ENCODE measurements at places on chromosomes 6 and 20.

GRCh38 chr6:16921399-16922110 lies 160.3 kb upstream of the ATXN1 start:
- no peak for DNase-seq

DNA sequence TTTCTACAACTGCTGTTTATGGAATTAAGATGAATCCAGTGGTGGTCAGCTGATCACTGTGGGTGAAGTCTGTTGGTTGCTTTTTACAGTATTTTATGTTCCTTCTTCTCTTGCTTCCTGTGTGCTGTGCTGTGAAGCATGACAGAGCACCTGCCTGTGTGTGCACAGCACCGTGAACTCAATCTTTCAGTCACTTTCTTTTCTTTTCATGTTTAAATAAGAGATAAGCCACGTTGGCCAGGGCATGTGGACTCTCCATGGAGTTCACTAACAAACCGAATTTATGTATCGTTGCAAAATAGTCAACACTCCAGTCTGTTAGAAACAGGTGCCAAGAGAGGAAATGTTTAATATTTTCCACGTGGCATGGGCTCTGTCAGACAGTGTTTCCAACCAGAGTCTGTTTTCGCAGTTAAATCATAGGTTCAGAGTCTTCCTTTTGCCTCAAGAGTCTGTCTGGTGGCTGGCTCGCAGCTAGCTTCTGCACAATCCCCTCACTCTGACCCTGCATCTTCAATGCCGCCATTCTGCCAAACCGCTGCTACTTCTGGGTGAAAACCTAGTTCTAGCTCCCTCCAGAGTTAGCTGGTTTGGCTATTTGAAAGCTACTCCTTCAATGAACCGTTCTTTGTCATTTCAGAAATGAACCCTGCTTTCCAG lies 73.2 kb downstream of the QRSL1 start:
- DNase-seq = no peak

GRCh38 chr6:35600659-35601125 lies 88.0 kb upstream of the TULP1 start:
- DNase-seq = no peak

- no peak for DNase-seq
Measured at GRCh38 chr6:159097256-159097655, 52.5 kb upstream of the TAGAP start.

DNA sequence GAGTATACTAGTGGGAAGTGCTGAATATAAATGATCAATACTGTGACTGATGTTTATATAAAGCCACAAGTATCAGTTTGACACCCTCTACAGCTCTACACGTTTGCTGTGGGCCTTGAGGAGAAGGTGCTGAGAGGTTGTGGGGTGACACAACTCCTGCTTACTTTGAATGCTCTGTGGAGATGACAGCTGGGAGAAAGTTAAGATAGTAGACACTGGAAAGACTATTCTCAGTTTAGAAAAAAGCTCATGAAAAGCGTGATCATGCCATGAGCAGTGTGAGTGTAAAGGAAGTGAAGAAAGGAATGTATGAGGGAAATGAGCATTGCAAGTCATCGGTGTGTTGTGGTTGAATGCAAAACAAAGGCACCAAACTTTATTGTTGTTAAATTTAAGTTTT lies 215.8 kb downstream of the UTRN start:
- no peak for DNase-seq

DNA sequence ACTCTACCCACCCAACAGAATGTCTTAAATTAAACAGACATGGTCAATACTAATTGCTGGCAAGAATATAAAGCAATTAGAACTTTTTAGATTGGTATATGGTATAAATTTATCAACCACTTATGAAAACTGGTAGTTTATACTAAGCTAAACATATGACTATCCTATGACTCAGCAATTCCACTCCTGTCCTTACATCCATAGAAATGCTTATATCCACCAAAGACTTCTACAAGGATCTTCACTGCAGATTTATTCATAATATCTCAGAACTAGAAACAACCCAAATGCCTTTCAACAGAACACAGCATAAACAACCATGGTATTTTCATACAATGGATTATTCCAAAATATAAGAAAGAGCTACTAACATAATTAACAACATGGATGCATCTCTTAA lies 4.6 kb downstream of the ZNF184 start:
- DNase-seq = peak; percentile 12

GRCh38 chr6:113289166-113289565 lies 568.0 kb upstream of the MARCKS start:
- DNase-seq = no peak

GRCh38 chr20:9831032-9831431 lies 7.8 kb downstream of the PAK5 start:
- DNase-seq = no peak

- peak; percentile 70 for DNase-seq
Measured at GRCh38 chr6:108958900-108959770, 110.9 kb downstream of the ARMC2 start.

DNA sequence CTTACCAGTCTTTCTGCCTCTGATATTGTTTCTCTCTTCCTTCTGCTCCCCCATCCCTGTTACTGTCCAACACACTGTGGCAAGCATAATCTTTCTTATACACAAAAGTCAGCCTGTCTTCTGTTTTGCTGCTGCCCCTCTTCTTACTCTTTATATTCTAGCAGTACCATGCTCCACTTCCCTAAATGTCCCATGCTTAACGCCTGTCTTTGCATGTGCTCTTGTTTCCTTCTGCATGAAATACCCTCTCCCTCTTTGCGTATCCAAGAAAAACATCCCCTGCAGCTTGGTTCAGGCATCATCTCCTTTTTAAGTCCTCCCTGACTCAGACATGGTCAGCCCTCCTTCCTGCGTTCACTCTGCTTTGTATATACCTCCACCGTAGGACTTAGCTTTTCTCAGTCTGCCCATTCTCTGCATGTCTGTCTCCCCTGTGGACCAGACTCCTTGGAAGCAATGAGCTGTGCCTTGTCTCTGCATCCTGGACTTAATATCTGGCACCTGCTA lies 103.9 kb downstream of the CTNNBL1 start:
- no peak for DNase-seq

GRCh38 chr6:109978174-109979032 lies at the start of gene GPR6:
Gene GPR6, plus strand, starts transcription at chr6:109978311. Its CDS starts 802 bp downstream, at chr6:109979113.
- DNase-seq = peak; percentile 56

- DNase-seq = no peak
Measured at GRCh38 chr6:2669067-2669700, 81.5 kb downstream of the MYLK4 start.

DNA sequence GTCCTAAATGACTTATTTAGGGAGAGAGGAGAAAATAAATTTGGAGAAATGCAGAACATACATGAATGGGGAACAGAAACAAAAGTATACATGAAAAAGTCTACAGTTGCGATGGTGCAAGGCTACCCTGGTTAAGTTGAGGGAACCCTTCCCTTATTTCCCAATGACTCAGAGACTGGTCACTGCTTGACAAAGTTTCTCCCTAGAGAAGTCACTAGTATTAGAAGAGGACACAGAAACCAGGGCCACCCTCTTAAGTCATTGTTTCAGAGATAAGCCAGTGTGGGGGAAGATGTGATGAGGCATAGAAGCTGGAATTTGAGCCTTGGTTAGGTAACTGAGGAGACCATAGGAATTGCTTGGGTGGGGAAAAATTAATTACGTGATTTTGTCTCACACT lies 24.4 kb upstream of the EDN1 start:
- peak; percentile 33 for DNase-seq

DNA sequence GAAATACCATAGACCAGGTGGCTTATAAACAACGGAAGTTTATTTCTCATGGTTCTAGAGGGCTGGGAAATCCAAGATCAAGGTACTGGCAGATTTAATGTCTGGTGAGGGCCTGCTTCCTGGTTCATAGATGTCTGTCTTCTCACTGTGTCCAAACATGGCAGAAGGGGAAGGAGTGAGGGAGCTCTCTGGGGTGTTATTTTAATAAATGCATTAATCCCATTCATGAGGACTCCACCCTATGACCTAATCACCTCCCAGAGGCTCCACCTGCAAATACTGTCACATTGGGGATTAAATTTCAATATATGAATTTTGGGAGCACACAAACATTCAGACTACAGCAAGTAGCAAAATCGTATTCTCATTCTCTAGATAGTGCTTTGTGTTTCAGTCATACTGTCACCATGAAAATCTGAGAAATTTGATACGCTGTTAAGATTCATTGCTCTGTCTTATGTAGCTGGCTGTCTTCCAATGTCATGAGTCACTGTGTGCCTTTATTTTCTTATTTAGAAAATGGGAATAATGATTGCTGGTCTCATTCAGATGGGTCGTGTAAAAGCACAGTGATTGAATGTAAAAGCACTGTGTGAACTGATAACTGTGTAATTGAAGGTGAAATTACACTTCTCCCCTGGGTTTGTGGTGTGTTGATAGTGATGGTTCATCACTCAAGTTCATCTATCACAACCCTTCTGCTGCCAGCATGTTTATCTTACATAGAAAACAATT lies 8.9 kb upstream of the ERVFRD-1 start:
- DNase-seq = peak; percentile 58

- DNase-seq = peak; percentile 47
Measured at GRCh38 chr6:217048-217659, 75.1 kb upstream of the DUSP22 start.

GRCh38 chr6:22884456-22884855 lies 315.1 kb downstream of the HDGFL1 start:
- DNase-seq = peak; percentile 33

DNA sequence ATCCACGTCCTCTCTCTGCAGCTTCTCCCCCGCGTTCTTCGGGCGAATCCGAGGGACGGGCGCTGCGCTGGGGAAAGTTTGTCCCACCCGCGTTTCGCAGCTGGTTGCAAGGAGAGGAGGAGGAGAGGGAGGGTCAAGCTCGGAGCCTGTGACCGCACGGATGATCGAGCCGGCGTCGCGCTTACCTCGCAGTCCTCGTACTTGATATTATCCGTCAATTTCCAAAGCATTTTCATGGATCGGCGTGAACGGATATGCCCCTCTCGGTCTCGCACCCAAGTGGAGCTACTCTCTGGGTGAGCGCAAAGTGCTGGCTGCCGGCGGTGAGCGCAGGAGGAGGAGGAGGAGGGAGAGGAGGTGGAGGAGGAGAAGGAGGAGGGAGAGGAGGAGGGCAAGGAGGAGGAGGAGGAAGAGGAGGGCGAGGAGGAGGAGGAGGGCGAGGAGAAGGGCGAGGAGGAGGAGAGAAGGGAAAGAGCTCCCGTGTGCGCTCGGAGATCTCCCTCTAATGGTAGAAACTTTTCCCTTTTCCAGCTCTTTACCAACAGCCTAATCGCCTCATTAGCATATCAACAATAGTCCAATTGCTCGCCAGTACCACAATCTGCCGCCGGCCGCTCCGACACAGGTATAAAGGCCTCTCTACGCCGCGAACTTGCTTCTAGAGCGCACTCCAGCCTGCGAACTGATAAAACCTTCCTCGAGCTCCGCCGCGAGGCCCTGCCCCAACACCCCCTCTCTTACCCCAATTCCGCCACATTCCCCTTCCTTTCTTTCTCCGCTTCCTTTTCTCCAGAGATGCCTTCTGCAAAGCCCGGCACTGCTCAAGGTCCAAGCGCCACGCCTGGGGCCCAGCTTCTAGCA lies at the start of gene TFAP2A:
Gene TFAP2A (minus strand): TSS at position 319 of the 861 bp plus-strand sequence. CDS start 83 bp downstream, at position 236.
- DNase-seq = peak; percentile 65

GRCh38 chr6:45709781-45710220 lies 305.9 kb downstream of the CLIC5 start:
- no peak for DNase-seq

DNA sequence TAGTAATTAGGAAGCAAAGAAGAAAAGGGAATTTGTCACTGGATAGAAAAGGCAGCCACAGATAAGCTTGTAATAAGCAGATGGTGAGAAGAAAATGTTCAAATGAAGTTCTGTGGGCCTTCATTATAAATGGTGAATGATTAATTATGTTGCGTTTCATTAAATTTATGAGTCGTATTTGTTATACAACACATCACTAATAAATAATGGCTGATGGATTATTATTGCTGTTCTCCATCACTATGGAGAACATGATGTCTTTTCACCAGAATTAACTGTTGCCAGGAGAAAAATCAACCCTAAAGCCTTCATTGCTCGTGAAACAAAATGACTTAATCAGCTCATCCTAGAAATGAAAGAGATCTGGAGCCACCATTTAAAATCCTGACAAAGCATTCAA lies 158.5 kb downstream of the BTBD3 start:
- DNase-seq = no peak

- peak; percentile 49 for DNase-seq
Measured at GRCh38 chr6:84847390-84848160, 83.2 kb upstream of the TBX18 start.

GRCh38 chr6:160791981-160792418 lies 90.0 kb downstream of the PLG start:
- no peak for DNase-seq

DNA sequence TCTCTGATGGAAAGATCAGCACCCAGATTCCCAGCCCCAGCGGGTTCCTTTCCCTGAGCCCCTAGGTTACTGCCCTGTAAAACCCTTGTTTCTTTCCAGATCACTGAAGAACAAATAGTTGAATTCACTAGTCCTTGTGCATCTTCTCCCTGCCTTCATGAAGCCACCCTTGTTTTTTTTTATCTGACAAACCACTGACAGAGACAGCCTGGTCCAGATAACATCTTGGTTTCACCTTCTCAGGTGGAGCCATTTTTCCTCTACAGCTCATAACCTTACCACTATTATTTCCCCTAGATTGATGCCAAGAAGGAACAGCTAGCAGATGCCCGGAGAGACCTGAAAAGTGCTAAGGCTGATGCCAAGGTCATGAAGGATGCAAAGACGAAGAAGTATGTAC lies 15.9 kb upstream of the PLCG1 start:
- no peak for DNase-seq

DNA sequence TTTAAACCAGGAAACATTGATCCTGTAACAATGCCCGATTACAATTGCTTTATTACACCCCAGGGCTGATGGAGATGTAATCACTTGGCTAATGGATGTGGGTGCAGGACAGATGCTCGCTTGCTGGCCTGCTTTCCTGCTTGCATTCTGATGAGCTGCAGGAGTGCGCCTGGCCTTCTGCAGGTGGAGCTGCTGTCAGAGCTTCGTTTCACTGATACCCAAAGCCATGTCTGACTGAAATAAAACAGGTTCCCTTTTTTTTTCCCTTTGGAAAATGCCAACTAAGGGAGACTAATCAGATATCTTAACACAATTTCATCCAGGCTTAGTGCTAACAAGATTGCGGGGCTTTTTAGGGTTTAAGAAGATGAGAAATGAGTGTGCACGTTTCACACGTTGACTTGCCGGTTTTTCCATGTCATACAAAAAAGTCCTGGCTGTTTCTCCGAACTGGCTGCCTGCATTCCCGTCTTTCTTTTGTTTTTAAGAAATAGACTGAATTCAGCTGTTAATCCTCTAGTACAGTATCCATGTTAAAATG lies 60.7 kb downstream of the VAPB start:
- DNase-seq = no peak

GRCh38 chr20:43525021-43525420 lies 17.5 kb downstream of the L3MBTL1 start:
- no peak for DNase-seq
